DMS 273 treated with DMSO at 0.1 percent for 48 hours (cell line): ENCODE measurements at places on chromosomes 4 and X.
A peak's percentile ranks its signal among the peaks of the same experiment; 100 is the strongest.

DNA sequence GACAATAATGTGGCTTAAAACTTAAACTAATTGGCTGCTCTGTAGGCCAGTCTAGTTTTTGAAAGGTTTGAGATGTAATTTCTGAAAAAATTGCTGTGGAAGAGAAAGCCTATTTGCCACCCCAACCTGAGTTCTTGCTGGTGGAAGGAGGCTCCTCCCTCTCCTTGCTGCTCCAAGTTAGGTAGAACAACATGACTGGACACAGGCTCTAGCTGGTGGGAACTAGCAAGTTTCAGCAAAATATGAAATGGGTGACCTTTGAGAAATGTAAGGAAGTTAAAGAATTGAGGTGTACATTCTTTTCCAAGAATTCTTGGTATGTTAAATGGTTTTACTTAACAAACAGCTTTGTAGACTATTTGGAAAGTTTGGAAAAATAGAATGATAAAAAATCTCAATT lies 8.0 kb downstream of the RPL34 start:
- DNase-seq, result no peak

DNA sequence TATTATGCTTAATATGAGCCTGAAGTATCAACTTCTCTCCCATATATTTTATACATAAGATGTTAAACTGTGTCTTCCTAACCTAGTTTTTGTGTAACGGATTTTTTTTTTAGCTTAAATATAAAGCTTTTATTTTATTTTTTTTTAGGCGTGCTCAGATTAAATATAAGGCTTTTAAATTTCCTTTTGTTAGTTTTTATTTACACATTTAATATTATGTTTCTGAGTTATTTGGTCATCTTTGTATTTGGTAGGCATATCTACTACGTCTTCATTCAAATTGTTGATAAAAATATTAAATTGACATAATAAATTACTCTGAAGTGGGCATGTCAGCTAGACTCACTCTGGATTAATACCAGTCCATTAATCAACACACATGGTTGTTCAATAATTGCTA lies 4.2 kb downstream of the SLAIN2 start:
- no peak for DNase-seq

DNA sequence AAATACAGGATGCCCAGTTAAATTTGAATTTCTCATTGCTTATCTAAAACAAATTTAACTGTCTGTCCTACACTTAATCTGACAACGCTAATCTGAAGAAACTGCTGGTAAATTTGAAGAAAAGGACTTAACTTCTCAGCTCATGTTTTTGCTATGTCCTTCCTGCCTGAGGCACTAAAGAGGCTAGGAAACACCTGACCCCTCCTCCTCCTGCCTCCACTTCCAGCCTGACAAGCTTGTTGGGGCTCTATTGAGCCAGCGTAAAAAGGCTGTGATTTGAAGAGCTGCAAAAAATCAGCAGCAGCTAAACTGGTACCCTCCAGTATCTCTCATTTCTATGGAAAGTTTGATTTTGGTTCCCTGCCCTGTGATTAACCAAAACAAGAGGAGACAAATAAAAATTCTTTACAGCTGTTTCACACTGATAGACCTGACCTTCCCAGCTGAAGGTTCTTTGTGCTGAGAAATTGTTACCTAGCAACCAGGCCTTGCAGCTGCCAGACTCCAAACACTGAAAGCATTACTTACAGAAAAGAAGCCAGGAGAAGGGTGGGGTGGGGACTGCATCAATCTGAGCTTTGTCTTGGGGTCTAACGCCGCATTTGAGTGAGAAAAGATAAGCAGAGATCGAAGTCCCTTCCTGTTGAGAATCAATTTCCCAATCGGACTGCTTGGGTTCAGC lies 35.0 kb downstream of the DCX start:
- DNase-seq, result no peak

DNA sequence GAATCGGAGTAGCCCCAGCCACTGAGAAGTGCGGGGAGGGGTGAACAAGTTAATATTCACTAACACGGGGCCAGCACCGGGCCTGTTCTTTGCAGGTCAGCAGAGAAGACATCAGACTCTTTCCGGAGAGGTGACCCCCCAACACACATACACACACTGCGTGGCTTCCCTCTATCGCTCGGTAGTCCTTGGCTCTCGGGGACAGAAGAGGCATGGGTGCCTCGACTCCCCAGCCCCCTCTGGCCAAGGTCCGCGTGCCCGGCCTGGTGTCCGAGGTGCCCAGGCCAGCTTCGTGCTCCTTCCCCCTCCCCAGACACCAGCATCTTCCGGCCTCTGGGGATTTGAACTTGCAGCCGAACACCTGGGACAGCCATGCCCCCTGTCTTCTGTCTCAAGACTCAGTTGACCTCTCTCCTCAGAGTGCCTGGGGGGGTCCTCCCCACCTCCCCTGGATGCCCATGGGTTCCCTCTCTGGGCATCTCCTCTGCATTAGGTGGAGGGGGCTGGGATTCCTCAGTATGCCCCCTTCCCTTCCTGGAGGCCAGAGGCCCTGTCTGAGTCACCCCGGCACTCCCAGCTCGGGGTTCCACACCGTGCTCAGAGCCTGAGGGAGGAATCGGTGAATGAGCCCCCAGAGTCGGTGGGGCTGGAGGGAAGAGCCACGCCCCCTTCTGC lies 104.5 kb downstream of the SORCS2 start:
- no peak for DNase-seq

DNA sequence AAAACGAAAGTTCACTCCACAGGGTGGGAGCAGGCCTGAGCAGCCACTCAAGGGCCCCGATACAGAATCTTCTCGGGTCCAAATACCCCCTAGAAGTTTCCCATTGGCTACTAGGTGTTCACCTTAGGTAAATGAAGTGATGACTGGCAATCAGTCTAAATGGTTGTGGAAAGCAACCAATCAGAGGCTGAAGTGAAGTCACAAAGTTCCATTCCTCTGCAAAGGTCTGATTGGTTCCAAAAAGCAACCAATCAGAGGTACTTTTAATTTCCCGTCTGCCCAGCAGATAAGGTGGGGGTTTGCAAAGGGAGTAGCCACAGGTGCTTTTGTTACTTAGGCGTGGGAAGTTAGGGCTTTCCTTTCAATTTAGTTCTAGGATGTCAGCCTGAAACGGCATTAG lies 58.2 kb upstream of the NKAP start:
- no peak for DNase-seq

GRCh38 chr4:13097971-13098370 lies 386.2 kb downstream of the RAB28 start:
- DNase-seq, result no peak

DNA sequence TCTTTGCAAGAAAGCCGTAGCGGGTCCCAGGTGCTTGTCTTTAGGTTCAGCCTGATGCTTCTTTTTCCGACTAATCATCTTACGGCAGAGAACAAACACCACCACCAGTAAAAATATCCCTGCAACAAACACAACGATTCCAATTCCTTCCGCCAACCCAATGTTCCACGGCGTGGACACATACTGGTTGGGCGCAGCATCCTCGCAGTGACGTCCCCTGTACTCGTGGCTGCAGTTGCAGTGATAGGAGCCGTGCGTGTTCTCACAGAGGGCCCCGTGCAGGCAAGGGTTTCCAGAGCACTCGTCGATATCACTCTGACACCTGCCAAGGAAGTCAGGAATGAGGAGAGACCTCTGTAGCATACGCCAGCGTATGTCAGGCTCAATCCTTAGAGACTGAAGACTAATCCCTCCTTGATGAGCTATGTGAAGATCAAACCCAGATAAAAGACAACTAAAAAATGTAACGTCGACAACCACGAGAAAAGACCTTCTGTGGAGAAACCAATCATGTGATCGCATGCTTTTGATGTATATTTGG lies 41.6 kb upstream of the MTNR1A start:
- DNase-seq, result no peak

GRCh38 chrX:130028196-130028595 lies 45.8 kb downstream of the BCORL1 start:
- no peak for DNase-seq

DNA sequence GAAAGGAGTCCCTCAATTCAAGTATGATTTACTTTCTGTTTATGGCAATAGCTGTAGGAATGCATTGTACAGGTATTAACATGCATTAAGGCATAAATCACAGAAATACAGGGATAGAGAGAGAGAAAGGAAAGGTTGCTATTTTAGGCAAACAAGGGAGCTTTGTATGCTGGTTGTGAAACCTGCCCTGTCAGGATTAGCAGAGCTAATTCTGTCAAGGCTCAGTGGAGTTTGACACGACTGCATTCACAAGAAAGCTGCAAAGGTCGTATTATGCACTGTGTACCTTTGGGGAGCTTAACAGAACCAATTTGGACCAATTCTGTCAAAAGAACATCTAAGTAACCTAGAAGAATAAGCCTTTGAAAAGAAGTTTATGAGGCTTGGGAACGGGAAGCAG lies 239.3 kb downstream of the GRIA2 start:
- DNase-seq, result no peak

DNA sequence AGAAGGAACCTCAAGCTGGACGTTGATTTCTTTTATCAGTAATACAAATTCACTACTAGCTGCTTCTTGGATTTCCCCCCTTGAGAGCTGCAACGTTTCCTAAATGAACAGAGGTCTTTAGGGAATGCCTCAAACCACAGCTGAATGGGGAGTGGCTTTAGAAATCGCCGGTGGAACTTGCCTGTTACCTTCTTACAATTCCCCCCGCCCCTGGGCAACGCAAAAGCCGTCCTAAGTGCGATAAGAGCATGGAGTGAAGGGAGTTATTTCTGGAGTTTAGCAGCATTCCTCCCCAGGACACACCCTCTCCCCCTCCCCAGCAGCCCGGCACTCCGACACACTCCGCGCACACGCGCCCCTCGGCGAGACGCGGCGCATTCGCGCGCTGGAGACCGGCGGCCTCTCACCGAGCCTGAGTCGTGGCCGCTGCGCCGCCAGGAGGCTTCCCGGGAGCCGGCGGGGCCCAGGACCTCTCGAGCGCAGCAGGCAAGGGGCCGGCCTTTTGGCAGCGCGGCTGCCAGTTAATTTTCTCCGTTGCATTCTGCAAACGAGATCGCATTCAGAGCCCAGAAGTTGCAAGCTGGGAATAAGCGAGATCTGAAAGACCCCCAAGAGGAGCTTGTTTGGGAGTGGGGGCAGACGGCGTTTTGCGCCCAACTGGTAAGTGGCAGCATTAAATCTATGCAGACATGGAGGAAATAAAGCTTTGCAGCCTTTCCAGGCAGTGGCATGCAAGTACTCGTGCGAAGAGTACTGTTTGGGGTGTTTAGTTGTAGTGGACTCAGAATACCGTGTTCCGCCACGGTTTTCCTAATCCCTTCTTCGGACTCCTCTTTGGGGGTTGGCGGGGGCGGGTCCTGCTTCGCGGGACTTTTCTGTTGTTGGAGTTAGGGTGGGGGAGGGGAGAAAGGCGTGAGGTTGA lies 134.7 kb downstream of the PALLD start:
- DNase-seq, result peak; percentile 31

GRCh38 chr4:94357624-94358023 lies 15.0 kb upstream of the HPGDS start:
- DNase-seq, result no peak

- no peak for DNase-seq
Measured at GRCh38 chrX:129961180-129962083, 21.0 kb upstream of the BCORL1 start.

GRCh38 chr4:38024206-38024509 lies 64.0 kb downstream of the PTTG2 start:
- no peak for DNase-seq

DNA sequence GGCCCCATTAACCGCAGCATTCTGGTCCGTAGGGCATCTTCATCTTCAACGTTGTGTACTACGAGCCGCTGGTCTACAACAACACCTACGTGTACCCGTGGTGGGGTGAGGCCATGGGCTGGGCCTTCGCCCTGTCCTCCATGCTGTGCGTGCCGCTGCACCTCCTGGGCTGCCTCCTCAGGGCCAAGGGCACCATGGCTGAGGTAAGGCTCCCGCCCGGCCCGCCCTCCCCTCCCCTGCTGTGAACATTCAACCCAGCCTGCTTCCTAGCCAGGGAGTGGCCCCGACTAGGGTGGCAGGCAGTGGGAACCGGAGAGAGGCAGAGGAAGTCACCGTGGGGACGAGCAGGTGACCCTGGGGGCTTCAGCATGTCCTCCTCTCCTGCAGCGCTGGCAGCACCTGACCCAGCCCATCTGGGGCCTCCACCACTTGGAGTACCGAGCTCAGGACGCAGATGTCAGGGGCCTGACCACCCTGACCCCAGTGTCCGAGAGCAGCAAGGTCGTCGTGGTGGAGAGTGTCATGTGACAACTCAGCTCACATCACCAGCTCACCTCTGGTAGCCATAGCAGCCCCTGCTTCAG lies 7.1 kb downstream of the SLC6A8 start:
- DNase-seq, result no peak

DNA sequence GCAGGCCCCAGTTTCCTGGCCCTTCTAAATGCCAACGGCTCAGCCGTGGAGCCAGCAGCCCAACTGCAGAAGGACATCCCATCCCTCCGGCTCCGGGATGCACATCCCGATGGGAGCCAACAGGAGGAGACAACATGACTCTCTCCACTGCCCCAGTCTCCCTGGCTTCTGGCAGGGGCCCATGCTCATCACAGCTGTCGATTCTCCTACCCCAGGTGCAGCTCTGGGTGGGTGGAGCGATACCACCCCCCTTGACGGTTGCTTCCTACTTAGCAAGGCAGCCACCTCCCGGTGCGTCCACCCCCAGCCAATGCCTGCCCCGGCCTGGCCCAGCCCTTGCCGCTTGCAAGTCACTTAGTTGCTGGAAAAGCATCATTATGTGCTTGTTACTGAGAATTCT lies 19.5 kb downstream of the ZNF275 start:
- DNase-seq, result no peak

DNA sequence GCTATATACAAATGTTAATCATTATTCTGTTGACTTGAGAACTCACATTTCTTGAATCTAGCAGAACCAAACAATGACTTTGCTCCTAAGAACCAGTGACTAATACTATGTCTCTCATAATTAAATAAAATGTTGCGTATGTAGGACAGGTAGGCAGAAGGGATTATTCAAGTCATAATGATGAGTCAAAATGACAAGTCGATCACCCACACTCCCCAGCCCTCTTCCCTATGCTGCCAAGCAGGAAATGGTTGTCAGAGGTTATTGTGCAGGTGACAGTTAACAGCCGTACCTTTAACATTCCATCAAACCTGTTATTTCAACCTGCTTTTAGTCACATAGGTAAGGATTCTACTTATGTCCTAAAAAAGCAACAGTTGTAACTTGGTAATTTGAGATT lies 22.0 kb upstream of the STK26 start:
- DNase-seq, result no peak

DNA sequence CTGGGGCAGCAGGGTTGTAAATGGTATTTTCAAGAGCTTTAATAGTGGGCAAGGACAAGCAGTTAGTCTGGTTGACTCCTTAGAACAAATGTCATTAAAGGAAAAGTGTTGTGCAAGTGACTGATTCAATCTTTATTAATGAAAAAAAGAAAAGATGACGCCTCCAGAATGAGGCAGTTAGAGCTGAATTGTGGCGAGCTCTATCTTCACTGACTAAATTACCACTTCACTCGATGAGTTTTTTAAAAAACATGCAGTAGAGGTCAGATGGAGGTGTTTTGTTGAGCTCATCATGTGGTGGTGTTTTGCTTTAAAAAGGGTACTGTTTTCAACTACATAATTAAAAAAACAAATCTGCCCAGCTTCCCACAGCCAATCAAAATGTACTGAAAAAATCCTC lies 28.1 kb upstream of the TENM3 start:
- no peak for DNase-seq

GRCh38 chr4:2861631-2862436 lies 18.2 kb downstream of the ADD1 start:
- DNase-seq, result no peak
